Activated CD8-positive, alpha-beta memory T cell treated with anti-CD3 and anti-CD28 coated beads, Interleukin-2, amount 10 ng/mL, durations not matched to agents 7 days and 5 days (primary cell): ENCODE measurements at places on chromosomes 12 and 14.

DNA sequence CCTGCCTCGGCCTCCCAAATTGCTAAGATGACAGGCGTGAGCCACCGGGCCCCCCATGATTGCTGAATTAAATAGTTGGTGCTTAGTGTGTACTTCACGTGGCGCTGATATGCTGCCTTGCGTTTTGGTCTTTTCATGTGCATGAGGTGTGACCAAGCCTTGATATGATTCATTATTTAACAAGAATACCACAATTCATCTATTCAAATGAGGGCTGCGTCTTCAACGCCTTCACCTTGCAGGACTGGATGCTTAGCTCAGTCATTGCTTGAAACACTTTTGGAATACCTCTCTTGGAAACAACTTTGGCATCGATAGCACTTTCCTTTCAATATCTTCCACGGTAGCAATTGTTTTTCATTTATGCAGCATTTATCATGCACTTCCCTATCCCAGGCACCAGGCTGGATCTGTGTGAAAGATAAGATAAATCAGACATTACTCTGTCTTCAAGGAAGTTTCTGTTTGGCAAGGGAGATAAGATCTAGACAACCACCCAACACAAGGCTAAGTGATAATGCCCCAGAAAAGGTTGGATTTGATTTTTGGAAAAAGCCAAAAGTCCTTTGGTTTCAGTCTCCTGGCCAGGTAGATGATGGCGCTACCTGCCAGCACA is 1.3 kb upstream of the TEAD4 start:
- DNase-seq: no peak

DNA sequence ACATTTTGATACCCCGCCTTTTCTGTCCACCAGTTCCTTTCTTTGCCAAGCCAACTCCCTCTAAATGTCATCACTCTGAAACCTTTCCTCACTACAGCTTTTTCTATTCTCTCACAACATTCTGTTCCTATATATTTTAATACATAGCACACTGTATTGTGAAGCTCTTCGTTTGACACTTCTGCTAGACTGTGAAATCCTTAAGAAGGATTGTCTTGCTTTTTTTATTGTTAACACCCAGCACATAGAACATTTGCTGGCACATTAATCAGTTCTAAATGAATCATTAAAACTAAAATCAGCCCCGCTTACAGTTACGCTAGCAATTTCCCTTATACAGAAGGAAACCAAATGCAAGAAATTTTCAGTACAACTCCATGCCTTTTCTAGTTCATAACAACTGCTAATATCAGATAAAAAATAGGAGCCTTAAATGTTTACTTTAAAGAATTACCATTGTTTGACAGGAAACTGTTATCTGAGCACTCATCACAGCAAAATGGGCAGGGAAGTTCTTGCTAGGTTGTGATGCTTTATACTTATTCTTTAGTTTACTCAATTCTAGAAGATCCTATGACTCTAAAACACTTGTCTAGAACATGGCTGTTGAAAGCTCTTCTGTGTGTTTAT is 93.5 kb downstream of the PPP1R12A start:
- no peak for DNase-seq

DNA sequence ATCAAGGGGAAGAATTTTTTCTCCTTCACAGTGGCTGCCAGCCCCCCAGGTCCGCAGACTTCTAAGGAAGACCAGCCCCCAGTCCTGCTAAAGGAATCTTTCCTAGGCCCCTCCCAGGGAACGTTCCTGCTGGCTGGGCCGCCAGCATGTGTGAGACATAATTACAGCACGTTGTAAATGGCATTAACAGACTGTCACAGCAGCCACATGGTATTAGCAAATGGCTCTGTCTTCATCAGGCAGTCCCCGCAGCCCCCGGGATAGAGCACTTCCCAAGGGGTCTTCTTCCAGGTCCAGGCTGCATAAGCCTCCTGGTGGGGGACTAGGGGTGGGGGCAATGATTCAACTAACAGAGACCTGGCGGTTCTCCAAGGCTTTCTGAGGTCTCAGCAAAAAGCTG is 34.9 kb upstream of the FAM222A start:
- DNase-seq: no peak

GRCh38 chr12:47652521-47653234 is 53.2 kb downstream of the RPAP3 start:
- no peak for DNase-seq

DNA sequence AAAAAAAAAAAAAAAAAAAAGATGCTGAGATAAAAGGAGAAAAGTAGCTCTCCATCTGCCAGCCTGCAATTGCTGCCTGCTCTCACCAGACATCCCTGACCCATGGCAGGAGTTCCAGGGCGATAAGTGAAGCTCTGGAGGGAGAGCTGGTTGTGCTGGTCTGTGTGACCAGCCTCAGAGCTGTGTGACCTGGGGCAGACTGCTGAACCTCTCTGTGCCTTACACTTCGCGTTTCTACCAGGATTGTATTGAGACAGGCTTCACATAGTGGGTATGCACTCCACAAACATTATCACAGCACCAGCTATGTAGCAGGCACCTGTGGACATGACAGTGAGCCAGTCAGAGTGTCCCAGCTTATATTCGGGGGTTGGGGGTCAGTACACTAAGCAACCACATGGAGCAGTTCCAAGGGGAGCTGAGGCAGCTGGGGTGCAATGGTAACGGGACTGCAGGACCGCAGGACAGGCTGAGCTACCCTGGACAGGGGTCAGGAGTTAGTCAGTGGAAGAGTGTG is 57.5 kb downstream of the RBM19 start:
- no peak for DNase-seq

DNA sequence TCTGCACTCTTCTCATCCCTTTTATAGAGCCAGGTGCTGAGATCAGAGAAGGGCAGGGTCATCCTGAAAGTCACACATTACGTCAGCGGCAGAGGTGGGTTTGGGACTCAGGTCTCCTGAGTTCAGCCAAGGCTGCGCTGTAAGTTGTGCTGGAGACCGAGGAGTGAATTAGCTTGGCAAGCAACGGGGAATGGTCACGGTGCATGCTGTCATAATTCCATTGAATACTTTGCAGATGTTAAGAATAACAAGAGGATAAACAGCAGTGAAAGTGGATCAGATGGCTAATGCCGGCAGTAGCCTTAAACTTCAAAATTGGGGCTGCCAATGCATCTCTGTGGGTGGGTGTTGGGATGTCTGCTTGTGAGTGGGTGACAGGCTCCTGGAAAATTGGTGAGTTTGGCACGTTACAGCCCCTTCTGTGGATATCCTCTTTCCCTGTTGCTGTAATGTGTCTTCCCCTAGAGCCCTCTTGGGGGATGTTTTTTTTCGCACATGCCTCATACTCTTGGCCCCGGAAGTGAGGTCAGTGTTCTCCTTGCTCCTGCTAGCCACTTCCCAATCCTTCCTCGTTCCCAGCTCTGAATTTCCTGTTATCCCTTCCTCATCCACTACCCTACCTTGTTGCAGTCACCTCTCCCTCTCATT is 287.1 kb upstream of the SRRM4 start:
- no peak for DNase-seq

DNA sequence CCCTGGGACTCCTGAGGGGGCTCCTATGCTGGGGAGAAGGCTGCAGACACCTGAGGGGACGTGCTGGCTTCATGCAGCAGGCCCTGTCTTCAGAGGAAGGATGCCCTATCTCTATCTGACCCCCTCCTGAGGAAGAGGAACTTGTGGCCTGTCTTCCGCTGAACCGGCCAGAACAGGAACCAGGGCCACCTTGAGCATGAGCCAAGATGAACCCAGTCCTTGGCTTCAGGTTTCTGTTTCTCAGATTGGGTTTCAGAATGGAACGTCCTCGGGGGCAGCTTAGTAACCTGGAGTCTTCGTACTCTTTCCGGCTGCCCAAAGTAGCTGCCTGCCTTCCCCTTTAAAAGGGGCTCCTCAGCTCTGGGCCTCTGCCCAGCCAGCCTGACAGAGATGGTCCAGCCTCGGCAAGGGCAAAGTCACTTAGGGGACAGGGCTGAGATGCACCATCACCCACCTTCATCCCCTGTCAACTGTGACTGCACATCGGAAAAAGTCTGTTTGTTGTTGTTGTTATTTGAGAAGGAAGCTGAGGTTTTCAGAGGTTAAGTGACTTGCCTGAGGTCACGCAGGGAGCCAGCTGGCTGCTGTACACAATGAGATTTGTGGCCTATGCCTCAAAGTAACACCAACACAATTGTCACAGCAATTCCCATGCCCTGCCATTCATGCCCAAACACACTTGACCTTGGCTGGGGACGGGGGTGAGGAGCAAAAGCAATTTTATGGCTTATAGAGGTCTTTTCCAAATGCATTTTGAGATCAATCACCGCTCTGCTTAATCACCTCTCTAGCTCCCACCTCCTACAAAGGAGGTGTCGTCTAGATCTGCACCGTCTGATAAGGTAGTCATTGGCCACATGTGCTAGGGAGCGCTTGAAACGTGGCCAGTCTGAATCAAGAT is 13.4 kb downstream of the ASB2 start:
- peak; percentile 94 for DNase-seq

- no peak for DNase-seq
These were observed 5.9 kb downstream of the SEC23A start for GRCh38 chr14:39097159-39097558.

DNA sequence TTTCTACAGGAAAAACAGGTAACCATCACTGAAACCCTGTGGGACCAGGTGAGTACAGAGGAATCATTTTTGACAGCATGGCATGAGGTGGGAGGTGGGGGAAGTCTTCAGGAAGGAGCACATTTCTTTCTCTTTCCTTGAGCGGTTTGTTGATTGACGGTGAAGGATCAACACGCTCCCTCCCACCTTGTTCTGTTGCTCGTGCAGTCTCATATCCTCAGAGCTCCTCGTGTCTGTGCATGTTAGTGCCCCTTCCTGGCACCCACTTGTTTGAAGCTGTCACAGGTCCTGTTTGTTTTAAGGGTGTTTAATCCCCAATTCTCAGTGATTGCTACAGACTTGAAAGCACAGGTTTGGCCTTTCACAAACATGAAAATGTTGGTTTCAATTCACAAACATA is 4.4 kb downstream of the C12orf54 start:
- no peak for DNase-seq

DNA sequence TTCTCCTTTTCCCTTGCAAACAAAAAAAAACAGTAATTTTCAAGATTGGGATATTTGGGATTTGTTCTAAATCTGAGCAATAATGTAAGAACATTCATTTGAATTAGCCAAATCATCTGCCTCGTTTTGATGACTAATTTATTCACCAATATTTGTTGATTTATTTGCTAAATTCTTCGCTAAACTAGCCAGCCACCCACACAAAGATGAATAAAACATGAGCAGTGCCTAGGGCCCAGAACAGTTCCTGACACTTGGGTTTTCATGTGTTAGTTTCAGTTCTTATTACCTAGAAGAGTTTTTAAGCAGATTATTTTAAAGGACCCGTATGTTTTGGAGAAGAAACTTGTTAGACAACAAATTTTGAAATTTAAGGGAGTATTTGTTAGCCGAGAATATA is 1.4 kb downstream of the ETNK1 start:
- DNase-seq: no peak

- no peak for DNase-seq
These were observed 189.0 kb downstream of the SOX5 start for GRCh38 chr12:23760495-23760894.

DNA sequence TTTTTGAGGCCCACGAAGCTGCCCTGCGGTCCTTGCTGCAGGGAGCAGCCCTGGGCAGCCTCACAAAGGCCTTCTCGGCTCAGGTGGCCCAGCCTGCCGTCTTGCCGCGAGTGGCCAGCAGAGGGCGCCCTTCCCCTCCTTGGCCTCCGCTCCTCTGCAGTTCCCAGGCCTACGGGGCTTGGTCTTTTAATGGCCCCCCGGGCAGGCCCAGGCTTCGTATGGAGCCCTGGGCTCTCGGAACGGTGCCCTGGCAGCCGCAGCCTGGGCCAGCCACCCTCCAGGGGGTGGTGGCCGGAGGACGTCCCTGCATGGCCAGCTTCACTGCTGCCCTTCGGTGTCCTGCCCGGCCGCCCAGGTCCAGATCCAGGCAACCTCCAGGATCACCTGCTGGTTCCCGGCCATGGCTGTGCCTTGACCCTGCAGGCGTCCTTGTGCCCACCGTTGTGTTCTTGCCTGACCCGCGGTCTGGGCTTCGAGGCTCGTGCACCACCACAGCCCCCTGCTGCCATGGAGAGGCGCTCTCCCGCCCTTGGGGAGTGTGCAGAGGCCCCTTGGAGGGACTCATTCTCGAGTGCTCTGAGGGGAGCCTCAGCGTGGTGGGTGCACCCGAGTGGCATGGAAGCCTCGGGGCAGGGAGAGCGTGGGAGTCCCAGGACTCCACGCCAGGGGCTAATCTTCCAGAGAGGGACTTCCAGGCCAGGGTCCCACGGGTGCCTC is 9.4 kb downstream of the ASPG start:
- DNase-seq: peak; percentile 74

DNA sequence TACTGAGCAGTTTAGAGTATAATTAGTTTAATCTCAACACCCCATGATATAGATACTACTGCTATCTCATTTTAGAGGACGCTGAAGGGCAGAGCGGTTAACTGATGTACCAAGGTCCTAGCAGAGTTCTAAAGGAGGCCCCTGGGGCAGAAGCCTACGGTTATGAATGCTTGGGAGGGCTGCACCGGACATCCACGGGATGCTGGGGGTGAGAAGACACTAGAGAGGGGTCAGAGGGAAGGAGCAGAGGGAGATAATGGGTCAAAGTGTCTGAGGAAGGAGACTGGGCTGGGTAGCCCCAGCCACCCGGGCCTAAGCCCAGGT is 1.6 kb upstream of the ACTR6 start:
- DNase-seq: no peak

- no peak for DNase-seq
These were observed 150.3 kb downstream of the DAD1 start for GRCh38 chr14:22438742-22439141.

DNA sequence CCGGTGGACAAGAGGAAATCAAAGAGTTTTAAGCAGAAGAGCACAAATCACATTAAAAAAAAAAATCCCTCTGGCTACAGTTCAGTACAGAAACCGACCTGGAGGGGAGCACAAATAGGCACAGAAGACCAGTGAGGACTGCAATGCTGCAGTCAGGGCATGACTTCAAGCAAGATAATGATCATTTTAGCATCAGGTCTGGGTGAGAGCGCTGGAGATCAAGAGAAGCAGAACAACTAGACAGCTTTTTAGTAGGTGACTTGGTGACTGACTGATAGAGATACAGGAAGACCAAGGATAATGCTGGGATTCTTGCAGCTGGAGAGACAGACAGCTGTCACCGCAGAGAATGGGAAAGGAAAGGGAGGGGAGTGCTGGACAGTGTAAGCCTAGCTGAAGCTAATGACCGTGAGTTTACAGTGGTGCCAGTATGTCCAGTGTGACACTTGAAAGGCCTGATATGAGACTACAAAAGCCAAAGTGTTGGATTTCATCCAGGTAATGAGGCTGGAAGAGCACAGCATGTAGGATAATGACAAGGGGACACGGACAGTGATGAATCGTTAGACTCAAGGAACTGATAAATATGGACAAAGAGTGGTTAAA is 5.6 kb downstream of the NFYB start:
- no peak for DNase-seq

DNA sequence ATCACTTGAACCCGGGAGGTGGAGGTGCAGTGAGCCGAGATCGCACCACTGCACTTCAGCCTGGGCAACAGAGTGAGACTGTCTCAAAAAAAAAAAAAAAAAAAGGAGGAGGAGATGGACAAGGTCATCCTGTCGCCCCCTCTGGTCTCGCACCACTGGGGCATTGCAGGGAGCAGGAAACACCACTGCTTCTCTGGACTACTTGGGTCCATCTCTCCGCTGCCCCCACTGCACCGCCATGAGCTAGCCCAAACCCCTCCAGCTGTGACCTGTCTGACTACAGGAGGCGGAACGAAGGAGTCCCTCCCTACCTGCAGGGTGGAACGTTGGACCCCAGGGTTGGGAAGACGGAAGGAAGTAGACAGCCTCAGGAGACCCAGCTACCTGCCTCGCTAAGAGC is 18.2 kb upstream of the FAM222A start:
- no peak for DNase-seq

- DNase-seq: no peak
These were observed 127.2 kb downstream of the BCAT1 start for GRCh38 chr12:24821691-24822090.

GRCh38 chr12:88300931-88301330 is 158.8 kb downstream of the TMTC3 start:
- no peak for DNase-seq
